Endodermal cell (in vitro differentiated cells): ENCODE measurements at places on chromosomes 3 and 15.
A peak's percentile ranks its signal among the peaks of the same experiment; 100 is the strongest.

GRCh38 chr3:52055537-52056351 is 627 bp downstream of the DUSP7 start:
- peak; percentile 85 for DNase-seq

DNA sequence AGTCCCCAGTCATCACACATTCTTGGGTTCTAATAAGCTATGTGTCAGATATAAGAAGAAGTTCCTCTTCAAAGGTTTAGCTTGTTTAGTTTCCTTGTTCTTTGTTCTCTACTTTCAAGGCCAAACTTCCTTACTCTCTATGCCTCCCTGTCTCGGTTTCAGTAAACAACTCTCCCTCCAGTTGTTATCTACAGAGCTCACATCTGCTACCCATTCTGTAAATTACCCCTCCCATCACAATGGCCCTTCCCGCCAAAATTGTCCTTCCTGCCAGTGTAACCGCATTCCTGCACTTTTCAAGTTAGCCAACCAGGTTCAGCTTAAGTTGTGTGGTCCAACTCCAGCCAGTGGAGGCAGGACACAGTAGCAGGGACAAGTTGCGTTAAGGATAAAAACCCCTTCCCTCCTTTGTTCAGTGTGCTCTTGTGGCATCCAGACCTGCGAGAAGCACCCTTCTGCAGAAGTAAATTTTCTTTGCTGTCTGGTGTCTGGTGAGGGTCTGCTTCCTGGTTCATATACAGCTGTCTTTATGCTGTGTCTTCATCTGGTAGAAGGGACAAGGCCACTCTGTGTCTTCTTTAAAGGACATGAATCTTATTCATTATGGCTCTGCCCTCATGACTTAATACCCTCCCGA is 342.1 kb upstream of the GRM7 start:
- DNase-seq = no peak

- peak; percentile 49 for DNase-seq
Observed at GRCh38 chr3:70982700-70983140, 600.8 kb downstream of the FOXP1 start.

GRCh38 chr3:25744470-25744869 is 38.8 kb downstream of the NGLY1 start:
- DNase-seq = no peak

- no peak for DNase-seq
Observed at GRCh38 chr15:65245096-65245856, 34.0 kb upstream of the CILP start.

DNA sequence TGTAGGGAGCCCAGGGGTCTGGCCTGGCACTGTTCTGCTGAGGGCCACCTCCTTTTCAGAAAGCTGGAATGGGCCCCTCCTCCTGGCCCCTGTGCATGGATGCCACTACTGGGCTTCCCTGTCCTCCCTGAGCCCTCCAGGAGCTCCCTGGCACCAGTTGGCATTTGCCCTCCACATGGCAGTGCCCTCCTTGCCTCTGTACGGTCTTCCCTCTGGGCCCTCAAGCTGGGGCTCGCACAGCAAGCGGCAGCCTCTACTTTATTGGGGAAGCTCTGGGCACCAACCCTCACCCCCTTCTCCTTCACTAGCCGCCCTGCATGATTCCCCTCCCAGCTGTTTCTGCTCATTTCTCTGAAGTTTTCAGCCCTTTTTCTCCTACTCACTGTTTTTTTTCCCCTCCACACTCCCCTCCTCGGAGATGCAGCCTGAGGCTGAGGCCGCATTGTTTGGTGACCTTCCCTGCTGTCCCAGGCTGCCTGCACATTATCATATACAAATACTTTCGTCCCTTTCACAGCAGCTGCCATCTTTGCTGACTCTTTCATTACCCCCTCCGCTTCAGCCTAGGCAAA is 127.3 kb downstream of the EEFSEC start:
- DNase-seq = peak; percentile 92

GRCh38 chr3:151171145-151171757 is 31.8 kb downstream of the GPR171 start:
- DNase-seq = no peak

DNA sequence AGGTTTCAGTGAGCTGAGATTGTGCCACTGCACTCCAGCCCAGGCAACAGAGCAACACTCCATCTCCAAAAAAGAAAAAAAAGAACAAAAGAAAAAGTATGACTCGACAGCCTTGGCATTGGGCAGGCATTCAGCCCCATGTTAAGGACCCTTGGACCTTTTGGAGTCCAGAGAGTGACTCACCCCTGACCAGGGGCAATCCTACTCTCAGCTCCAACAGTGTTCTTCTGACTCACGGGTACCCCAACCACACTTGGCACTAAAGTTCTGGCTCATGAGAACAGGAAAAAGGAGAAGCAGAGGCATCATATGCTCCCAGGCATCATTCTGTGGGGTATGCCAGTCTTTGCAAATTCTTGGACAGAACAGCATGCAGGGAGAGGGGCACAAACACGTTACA is 252.4 kb upstream of the HES1 start:
- DNase-seq = no peak

GRCh38 chr3:81726132-81726531 is 35.3 kb downstream of the GBE1 start:
- no peak for DNase-seq

- DNase-seq = no peak
Observed at GRCh38 chr15:92954578-92954977, 54.5 kb downstream of the CHD2 start.
